ENCODE measurements at places on chromosomes 3 and 15.

GRCh38 chr3:120928991-120929390, 21.0 kb downstream of the STXBP5L start:
- no peak for DNase-seq

DNA sequence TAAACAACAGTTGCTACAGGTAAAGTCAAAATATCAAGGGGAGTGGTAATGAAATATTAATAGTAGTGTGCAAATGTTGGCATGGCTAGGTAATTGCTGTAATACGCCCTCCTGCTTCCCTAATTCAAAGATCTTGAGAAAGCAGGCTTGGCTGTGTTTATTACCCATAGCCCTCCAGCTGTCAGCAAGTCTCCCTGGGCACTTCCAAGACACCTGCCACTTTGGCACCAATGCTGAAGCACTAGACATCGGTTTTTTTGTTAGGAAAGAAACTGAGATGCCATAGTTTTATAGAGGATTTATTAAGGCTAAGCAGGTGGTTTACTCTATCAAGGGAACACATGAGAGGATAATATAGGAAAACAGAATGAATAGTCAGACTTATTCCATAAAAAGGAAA, 64.4 kb downstream of the P2RY1 start:
- no peak for DNase-seq

DNA sequence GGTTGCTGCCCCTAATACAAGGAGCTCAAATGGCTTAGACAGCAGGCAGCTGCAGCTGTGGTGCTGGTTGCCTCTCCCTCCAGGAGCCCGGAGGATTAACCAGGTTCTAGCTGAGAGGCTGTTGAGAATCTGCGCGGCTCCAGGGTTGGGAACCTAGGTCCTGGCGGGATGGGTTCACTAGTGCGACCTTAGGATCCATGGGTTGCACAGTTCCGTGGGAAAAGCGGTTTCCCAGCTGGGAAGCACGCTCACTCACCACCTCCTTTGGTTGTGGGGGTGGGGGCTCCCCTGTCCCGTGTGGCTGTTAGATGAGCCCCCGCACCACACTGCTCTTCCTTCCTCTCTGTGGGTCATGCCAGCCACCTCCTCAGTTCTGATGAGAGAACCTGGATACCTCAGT, 375.1 kb upstream of the ARRDC4 start:
- no peak for DNase-seq

DNA sequence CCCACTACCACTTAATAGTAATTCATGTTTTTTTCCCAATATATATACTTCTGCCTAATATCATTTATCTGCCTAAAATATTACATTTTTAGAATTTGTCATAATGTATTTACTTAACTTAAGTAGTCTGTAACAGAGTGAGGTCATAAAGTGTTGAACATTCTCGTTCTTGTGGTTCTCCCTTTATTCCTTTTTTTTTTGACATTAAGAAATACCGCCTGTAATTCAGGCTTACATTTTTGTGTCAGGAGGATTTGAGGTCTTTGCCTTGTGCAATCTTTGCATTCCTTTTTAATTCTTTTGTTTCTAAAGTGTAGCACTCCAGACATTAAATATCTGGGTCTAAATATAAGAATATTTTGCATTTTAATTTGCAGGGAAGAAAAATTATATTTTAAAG, 315.4 kb downstream of the PTPRG start:
- no peak for DNase-seq

GRCh38 chr3:157559401-157559800, 56.2 kb upstream of the VEPH1 start:
- no peak for DNase-seq
